ENCODE measurements at places on chromosomes 1 and 21.

- DNase-seq: no peak
These were observed 46.9 kb upstream of the PRRC2C start for GRCh38 chr1:171438441-171438840.

DNA sequence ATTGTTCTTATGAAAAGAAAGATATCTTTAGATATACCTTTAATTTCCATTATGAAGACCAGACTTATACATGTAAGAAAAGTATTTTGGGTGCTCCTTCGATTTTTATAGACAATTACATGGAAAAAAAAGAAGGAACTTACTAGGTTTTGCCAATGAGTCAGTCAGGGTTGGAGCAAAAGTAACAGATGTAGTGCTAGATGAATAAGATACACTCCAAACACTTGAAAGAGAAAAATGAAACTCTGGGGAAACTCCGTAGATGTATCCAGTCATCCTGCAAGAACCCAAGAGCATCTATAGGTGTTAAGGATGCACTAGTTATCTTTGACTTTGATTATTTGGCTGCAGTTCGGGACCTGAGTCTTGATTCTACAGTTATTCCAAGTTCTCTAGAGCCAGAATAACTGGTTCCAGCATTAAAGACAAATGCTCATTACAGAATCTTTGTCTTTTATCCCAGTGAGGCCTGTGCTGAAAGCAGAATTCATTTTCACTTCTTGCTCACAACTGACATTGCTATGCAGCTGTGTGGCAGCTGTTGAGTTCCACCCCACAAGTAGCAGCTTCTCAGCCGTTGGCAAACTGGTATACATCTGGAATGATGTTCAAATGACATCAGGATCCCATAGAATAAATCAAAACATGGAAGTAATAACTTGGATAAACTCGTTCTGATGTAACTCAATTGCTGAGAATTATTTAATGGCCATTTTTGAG lies 326.1 kb downstream of the ASTN1 start:
- DNase-seq: no peak

DNA sequence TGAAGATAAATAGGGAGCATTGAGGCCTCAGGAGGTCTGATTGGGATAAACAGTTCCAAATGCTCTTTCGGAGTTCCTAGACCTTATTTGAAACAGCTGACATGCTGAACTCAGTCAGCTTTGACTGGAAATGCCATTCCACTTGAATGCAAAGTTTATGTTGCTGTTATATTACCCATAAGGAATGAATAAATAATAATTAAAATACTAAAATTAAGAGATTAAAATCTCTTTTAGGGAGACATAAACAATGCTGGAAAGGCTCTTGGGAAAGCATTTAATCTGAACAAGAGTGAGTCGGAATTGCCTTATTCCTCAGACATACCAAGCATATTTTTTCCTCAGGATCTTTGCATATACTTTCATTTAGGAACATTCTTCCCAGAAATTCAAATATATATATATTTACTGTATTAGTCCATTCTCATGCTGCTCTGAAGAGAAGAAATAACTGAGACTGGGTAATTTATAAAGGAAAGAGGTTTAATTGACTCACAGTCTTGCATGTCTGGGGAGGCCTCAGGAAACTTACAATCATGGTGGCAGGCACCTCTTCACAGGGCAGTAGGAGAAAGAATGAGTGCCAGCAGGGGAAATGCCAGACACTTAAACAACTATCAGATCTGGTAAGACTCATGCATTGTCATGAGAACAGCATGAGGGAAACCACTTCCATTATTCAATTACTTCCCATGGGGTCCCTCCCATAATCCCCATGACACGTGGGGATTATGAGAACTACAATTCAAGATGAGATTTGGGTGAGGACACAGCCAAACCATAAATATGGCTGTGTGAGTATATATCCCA lies 318.2 kb upstream of the PLXNA2 start:
- no peak for DNase-seq

GRCh38 chr1:31745096-31745945 lies 18.8 kb downstream of the ADGRB2 start:
- DNase-seq: no peak

- no peak for DNase-seq
These were observed 8.8 kb downstream of the FMN2 start for GRCh38 chr1:240100371-240100934.

DNA sequence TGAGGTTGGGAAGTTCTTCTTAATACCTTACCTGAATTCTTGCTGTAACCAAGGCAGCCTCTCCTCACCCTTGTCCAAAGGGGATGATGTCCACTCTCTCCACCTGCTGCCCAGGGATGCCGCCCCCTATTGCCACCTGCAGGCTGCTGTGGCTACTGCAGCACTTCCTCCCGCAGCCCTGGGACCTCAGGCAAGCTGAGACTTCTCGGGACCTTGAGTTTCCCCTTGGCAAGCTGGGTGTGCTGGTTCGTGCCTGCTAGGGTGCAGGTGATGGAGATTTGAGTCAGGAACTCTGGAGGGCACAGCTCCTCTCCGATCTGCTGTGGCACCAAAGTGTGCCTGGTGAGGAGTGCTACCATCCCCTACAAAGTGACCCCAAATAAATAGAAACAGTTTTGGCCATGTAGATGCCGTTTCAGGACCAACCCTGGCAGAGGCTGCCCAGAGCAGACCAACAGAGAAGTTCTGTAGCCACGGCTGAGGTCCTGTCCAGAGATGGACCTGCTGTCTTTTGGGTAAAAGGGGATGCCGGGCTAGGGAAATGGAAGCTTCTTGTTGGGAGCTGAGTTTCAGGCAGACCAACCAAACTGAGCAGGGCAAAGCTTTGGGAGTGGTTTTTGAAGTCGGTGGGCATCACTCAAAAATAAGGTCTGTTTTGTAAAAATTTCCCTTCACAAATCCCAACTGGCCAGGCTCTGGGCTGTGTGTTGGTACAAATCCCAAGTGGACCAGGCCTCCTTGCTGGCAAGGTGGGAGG lies 31.7 kb downstream of the RUNX3 start:
- no peak for DNase-seq

- peak; percentile 22 for DNase-seq
These were observed 9.8 kb upstream of the TSPAN2 start for GRCh38 chr1:115098979-115099692.

DNA sequence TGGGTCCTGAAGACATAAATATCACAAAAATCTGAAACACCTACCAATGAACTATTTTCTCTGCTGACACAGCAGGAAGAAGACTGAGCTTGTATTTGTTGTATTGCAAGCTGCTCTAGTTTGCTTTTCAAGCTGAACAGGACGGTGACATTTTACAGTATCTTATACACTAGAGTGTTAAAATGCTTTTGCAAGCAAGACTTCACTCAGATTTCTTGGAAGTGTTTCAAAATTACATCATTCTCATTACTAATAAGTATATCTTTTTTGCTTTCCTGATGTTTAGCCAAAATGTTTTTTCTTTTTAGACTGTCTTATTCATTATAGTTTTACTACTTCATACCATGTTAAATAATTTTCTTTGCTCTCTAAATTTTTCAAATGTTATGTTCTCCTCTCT lies 427.1 kb upstream of the CXADR start:
- no peak for DNase-seq

GRCh38 chr1:2242814-2243725 lies 15.0 kb downstream of the SKI start:
- DNase-seq: no peak

DNA sequence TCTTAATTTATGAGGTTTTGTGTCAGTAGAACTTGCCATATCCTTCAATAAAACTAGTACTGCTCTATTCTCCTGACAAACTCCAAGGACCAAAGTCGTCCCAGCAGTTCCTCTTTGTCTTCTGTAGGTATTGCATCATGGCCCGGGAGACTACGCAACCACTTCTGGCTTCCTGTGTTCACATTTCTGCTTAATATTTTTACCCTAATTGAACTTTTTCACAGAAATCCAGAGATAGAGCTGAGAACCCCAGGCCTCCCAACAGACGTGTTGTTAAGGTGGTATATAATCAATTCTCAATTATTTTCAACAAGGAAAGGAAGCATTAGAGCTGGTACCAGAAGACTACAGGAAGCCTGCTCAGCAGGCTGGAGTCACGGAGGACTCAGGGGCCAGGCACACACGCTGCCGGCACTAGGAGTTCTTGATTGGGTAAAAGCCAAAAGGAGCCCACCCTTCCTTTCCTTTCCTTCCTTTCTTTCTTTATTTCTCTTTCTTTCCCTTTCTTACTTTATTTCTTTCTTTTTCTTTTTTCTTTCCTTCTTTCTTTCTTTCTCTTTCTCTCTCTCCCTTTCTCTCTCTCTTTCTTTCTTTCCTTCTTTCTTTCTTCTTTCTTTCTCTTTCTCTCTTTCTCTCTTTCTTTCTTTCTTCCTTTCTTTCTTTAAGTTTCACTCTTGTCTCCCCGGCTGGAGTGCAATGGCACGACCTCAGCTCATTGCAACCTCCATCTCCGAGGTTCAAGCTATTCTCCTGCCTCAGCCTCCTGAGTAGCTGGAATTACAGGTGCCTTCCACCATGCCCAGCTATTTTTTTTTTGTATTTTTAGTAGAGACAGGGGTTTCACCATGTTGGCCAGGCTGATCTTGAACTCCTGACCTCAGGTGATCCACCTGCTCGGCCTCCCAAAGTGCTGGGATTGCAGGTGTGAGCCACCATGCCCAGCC lies 173.7 kb downstream of the ZBTB18 start:
- DNase-seq: no peak

DNA sequence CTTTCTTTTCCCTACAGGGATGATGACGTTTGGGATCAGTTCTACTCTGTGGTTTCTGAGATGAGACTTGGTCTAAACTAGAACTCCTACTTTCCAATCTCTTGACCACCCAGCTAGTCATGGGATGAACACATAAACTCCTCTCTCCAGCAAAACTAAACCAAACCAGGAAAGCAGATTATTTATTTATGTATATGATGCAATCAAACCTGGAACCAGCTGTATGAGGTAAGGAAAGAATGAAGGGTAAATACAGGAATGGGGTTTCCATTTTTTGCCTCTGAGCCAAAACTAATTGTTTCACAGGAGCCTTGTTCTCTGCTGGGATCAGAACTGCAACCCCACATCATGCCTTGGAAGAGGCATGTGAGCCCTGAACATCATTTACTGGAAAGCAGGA lies 3.3 kb upstream of the AGT start:
- DNase-seq: no peak

DNA sequence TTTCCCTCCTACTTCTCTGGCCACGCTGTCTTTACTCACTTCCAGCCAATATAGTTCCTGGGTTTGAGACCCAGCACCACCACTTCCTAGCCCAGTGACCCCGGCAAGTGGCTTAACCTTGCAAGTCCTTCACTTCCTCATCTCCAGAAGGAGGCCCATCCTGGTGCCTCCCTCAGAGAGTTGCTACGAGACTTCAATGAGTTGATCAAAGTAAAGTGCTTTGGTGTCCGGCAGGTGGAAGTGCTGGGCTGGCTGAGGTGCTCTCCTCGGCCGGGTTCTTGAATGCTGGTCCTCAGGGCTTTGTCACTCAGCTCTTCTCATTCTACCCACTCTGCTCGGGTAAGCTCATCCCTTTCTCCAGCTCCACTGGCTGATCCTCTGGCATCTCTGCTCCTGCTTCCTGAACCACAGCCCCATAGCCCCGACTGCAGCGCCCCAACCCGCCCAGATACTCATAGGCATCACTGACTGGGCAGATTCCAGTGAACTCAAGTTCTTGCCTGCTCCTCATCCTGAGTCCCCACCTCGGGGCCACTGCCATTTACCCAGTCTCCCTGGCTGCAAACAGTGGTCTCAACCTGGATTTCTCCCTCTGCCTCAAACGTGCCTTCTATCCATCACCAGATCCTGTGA lies 75.8 kb upstream of the WNT4 start:
- no peak for DNase-seq

GRCh38 chr1:183956559-183957188 lies 80.9 kb downstream of the COLGALT2 start:
- DNase-seq: no peak

DNA sequence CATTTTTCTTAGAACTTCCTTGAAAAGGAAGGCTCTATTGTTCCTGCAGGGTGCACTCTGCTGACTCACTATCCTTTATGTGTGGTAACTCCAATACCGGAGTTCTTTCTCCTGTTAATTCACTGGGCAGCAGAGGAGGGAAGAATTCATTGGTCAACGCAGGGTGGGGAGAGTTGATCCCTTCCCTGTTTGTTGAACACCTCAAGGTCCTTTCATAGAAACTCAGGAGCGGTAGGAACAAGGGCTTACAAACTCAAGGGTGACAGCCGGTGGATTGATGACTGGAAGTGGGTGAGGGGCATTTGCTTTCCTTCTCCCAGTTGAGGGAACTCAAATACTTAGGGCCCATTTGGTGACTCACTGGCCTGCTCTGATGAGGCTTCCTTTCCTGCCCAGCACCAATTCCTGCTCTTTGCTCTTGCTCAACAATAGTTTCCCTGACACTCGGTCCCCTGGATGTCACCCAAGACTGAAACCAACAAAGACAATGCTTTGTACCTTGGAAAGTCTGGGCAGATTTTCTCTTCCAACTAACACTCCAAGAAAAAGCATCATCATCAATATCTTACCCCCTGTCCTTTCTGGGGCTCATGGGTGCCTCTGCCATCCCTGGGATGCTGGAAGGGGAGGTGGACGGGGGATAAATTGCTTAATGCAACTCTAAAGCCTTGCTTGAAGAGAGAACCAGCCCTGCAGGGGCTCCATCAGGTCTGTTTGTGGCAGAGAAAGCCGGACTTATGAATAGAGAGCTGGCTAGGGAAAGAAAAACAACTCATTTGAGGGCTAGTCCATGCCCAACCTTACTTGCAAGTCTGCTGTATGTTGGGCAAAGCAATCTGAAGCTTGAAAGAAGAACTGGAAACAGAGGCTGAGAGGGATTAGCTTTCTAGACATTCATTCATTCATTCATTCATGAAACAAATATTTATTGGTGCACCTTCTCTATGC lies 9.3 kb downstream of the SLC26A9 start:
- no peak for DNase-seq

DNA sequence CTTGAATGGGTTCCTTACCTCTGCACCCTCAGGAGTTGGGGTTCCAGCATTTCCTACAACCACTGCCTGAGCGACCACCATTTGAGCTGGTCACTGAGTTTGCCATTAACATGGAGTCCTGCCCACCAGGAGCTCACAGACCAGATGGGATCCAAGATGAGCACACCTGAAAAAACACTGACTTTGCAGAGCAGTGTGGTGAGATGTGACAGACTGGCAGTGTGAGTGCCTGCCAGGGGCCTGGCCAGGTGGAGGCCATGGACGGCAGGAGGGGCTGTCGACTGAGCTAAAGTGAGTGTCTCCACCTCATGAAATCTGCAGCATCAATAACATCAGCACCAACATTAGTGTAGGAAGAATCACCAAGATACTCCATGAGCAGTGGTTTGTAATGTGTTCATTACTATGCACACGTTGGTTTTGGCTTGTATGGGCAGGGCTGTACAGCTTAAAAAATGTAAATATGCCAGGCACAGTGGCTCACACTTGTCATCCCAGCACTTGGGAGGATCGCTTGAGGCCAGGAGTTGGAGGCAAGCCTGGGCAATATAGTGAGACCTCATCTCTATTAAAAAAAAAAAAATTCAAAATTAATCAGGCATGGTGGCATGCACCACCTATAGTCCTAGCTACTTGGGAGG lies 12.2 kb upstream of the MIXL1 start:
- DNase-seq: no peak

GRCh38 chr1:171061425-171062143 lies 29.1 kb upstream of the FMO3 start:
- no peak for DNase-seq

GRCh38 chr1:89877756-89878155 lies 56.9 kb downstream of the LRRC8D start:
- DNase-seq: no peak

All from NCI-H2081 treated with DMSO at 0.1 percent for 48 hours (cell line).